ENCODE measurements at places on chromosomes 3 and 15. TPM values are rescaled to one million over a fixed set of nuclear protein-coding genes. Genes with fewer than 3 reads are reported as not detected.

The ERICH6 gene
- total RNA-seq: not detected

The ACTRT3 gene
- total RNA-seq: 4.6 TPM

The VGLL3 gene
- total RNA-seq: 14.8 TPM

The KNG1 gene
- not detected for total RNA-seq

The PLXNB1 gene
- total RNA-seq: 59.9 TPM

The THRB gene
- 4.6 TPM for total RNA-seq

The SERPINI2 gene
- total RNA-seq: not detected

The FOXB1 gene
- total RNA-seq: not detected

The PRICKLE2 gene
- total RNA-seq: 26.2 TPM

The PLCB2 gene
- 10.2 TPM for total RNA-seq

The GATA2 gene
- 62.0 TPM for total RNA-seq

All from uterus (tissue), 4 donors.